ENCODE measurements at places on chromosomes 13 and 19.

GRCh38 chr13:33004511-33004910, 11.7 kb upstream of the KL start:
- DNase-seq: no peak

DNA sequence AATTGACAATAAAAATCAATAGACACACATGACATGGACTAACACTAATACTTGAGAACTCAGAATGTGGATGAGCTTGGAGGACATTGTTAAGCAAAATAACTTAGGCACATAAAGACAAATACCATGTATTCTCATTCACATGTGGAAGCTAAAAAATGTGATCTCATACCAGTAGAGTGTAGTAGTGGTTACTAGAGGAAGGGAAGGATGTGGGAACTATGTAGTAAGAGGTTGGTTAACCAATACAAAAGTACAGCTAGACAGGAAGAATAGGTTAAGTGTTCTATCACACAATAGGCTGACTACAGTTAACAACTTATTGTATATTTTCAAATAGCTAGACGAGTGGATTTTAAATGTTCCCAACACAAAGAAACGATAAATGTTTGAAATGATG, 415.8 kb upstream of the KLF12 start:
- DNase-seq: no peak

GRCh38 chr13:113794086-113794485, 35.1 kb downstream of the TMEM255B start:
- no peak for DNase-seq

DNA sequence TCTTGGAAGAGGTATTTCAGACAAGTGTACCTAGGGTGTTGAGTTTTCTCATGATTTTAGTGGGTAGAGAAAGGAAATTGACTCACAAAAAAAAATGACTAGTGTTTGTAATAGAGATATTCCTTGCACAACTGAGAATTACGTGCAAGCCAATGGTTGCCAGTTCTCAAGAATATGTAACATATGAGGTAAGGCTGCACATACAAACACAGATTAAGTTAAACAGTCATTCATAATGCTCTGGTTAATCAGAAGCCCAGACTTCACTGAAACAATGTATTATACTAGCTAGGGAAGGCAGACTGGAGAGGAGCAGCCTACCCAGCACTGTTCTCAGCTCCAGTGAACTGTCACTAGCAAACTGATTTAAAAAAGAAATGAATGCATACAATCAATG, 418.3 kb downstream of the DIAPH3 start:
- DNase-seq: no peak

- DNase-seq: no peak
Observed at GRCh38 chr13:110225609-110226574, 81.1 kb downstream of the COL4A1 start.

DNA sequence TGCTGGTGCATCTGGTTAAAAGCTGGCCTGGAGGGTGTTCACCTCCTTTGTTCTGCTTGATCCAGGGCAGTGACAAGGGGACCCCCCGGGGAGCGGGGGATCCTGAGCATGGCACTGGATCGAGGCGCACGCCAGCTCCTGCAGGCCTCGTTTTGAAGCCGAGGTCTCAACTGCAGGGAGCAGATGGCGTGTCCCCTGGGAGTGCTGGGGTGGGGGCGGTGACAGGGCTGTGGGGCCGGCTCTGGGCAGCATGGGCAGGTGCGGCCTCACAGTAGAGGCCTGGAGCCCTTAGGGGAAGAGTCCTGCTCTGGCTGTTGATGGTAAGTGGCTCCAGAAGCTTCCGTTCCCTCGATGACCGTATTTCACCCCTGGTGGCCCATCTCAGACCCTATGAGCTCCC, 51.8 kb downstream of the CRTC1 start:
- DNase-seq: no peak

DNA sequence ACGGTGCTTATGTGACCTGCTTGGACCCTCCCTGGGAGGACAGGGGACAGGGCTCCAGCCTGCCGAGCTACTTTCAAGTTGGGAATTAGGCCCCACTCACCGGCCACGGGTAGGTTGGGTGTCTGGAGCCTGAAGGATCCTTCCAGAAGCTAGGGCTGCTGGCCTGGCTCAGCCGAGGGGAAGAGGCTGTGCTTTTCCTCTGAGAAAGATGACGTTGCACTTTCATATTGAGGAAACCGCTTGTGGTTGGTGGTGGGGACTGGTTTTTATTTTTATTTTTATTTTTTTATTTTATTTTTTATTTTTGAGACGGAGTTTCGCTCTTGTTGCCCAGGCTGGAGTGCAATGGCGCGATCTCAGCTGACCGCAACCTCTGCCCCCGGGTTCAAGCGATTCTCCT, at the start of gene TMEM150B:
Gene TMEM150B (minus strand): TSS at position 170 of the 400 bp plus-strand sequence. CDS start 4,305 bp downstream, outside the sequence.
- no peak for DNase-seq

DNA sequence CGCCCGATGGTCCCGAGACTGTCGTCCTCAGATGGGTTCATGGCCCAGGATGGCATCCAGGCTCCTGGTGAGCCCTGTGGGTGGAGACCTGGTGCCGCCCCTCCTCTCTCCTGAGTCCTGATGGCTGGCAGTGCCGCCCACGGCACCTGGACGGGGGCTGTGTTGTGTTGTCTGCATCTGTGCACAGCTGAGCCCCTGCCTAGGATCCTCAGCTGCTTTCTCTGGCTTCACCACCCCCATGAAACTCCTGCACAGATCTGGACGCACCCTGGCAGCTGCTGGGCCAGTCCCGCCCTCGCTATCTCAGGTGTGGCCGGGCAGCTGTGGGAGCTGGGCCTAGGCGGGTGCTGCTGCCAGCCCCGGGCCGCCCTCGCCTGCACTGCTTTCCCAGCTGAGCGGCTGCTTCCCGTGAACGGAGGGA, 27.7 kb downstream of the MCF2L start:
- no peak for DNase-seq

DNA sequence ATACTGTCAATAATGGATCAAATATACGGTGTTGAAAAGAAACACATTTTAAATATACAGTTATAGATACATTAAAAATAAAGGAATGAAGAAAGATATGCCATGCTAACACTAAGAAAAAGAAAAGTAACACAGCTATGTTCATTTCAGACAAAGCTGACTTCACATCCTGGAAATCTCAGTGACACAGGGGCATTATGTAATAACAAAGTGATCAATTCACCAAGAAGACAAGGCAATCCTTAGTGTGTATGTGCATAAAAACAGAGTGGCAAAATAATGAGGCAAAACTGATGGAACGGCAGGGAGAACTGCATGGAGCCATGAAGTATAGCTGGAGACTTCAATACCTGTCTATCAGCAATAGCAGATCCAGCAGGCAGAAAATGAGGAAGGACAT, 13.1 kb downstream of the ZNF14 start:
- no peak for DNase-seq

GRCh38 chr19:11964858-11965645, at the start of gene ZNF763:
Gene ZNF763 (plus strand): TSS chr19:11965040. CDS start chr19:11965209, 169 bp downstream.
- DNase-seq: peak; percentile 81

DNA sequence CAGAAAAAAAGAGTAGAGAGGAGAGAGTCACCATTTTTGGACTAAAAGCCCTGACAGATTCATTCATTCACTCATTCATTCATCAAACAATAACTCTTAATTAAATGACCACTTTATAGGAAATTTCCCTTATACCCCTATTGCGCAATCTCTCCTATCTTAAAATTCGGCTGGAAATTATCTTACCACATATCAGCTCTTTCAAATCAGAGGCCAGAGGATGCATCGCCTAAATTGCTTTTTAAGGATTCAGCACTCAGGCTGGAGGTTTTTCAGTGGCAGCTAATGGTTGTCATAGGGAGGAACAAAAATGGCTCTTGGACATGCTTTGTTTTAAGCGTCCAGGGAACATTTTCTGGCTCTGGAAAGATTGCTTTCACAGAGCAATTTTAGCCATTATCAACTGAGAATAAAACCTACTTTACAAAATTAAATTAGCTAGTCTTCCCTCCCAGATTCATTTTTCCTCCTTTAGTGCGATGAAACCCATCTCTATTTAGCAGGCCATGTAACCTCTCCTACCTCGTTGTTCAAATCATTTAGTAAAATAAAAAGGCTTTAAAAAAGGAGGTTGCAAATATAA, 115.2 kb downstream of the OLFM4 start:
- DNase-seq: no peak

DNA sequence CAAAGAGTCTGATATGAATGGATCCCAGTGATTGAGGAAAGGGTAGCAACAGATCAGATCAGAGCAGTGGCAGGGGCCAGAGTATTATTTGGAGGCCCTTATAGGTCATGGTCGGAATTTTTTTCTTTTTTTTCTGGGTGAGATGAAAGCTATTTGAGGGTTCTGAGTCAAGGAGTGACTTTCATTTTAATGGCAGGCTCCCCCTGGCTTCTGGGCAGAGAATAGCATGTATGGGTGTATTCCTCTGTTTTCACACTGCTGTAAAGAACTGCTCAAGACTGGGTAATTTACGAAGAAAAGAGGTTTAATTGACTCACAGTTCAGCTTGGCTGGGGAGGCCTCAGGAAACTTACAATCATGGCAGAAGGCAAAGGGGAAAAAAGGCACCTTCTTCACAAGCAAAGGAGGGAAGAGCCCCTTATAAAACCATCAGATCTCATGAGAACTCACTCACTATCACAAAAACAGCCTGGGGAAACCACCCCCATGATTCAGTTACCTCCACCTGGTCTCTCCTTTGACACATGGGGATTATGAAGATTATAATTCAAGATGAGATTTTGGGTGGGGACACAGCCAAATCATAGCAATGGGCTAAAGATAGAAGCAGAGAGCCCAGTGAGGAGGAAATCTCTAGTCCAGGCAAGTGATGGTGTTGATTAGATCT, 3.0 kb upstream of the SLC6A16 start:
- DNase-seq: no peak

DNA sequence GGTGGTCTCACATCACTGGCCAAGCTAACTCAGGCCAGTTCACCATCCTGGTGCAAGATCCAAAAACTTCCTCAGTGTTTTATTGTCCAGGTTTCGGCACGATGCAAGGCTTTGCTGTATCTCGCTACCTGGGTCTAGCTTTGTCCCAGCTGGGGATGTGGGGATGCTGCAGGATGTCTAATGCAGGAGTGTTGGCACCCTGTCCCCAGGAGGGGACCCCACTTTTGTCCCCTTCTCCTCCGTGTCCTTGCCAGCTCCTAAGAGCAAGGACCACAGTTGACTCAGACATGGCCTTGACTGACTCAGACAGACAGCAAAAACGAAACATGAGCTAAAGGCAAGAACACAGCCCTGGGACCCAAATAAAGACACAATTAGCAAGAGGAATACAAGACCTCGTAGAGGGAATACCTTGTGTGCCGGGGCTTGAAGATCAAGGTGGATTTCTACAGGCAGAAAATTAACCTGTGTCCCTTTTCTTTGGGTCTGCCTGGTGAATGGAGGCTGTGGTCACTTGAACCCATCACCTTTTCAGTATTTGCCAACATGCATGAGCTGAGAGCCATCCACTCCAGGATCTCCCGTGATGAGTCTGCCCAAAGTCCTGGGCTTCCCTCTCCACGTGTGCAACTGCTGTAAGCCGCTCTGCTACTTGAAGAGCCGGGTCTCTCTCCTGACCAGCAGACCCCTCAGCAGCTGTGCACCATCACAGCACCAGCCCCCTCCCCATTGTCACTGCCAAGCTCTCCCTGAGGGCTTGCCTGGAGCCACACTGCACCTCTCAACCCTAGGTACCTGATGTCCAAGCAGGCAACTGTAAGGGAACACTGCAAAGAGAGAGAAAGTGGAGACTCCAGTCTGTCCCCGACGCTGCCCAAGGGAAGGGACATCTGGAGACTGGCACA, 149.5 kb upstream of the ZNF507 start:
- DNase-seq: no peak

- DNase-seq: no peak
Observed at GRCh38 chr13:61294467-61295191, 121.0 kb downstream of the PCDH20 start.

DNA sequence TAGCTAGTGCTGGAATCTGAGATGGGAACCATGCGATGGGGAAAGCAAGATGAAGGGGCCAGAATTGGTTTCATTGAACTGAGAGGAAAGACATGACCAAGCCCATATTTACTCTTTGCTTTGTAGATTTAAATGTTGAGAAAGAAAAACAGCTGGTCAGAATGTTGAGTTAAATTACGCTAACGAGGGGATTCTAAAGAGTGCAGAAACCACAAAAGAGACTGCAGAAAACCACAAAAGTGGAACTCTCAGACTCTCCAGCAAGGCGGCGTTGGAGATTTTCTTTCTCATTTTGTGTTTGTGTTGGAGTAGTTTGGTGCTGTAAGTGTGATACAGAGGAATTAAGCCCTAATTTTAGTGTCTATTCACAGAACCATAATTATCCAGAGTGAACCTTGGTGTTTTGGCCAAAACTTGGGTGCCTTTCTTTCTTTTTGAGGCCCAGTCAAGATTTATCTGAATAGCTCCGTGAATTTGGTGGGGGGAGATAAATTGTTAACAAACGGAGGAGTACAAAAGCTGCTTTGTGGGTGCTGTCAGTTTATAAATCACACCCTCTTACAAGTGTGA, 26.3 kb downstream of the SAE1 start:
- DNase-seq: no peak

- DNase-seq: no peak
Observed at GRCh38 chr19:13841086-13841961, 35.6 kb upstream of the NANOS3 start.

GRCh38 chr13:98984983-98985382, 7.1 kb upstream of the DOCK9 start:
- no peak for DNase-seq

DNA sequence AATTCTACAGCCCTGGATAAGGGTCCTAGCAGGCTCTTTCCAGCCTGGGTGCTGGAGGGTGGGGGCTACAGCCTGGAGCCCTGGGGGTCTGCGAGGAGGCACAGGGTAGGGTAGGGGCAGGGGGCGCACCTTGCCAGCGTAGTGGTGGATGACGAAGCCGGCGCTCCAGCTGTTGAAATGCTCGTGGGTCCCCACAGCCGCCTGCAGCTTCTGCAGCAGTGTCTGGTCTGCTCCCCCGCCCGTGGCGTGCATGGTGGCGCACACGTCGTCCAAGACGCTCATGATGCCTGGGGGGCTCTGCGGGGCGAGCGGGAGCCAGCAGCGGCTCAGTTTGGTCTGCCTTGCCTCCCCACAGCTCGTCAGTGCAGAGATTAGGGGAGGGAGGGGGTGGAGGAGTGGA, 30.2 kb upstream of the ZNF414 start:
- no peak for DNase-seq

DNA sequence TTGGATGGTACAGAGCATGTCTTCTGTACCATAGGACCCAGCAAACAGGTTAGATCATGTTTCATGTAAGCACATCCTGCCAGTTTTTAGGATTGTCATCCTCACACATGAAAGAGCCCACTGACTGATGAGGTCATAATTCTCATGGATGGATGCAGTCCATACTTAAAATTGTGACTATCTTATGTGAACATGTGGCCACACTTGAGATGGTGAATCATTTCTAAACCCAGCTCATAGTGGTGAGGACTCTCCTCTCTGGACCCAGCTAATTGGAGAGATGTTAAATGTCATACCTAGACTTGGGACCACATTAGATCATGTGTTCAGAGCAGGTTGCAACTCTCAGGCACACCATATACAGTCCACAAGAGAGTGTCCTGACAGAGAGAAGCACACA, 24.8 kb upstream of the ZNF254 start:
- DNase-seq: no peak

Measured in activated T-helper 1 cell treated with Interleukin-2 at 50 U/mL for 16 hours (primary cell).